RKO (cell line): ENCODE measurements at places on chromosomes 13 and 19.
A peak's percentile ranks its signal among the peaks of the same experiment; 100 is the strongest.

- no peak for DNase-seq
These were observed 38.1 kb downstream of the UCHL3 start for GRCh38 chr13:75587679-75588078.

DNA sequence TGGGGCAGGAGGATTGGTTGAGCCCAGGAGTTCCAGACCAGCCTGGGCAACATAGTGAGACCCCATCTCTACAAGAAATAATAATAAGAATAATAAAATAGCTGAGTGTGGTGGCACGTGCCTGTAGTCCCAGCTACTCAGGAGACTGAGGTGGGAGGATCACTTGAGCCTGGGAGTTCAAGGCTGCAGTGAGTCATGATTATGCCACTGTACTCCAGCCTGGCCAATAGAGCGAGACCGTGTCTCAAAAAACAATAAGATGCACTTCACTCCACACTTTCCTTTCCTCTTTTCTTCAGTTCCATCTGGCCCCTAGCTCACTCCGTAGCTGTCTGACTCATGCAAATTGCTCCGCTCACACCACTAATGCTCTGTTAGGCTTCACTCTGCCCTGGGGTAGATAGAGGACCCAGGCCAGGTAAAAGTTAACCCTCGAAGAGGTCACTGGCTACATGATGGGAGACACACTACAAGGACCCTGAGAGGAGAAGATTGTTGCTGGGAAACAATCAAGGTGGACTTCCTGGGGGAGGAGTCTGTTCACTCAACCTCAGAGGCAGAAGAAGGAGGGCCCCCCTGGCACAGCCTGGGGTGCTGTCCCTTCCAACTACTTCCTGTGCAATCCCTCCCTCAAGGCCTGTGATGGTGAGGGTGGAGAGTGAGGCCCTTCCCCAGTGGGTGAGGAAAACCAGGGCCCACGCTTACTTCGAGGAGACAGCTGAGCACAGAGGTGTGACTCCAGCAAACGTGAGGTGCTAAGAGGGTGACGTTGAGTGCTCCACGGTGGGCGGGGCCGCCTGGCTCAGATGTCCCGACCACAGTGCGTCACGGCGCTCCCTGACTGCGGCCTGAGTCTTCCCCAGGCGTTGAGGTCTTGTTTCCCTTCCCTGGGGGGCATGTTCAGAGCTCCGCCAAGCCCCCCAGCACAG, 8.8 kb upstream of the TNFSF9 start:
- DNase-seq, result no peak

DNA sequence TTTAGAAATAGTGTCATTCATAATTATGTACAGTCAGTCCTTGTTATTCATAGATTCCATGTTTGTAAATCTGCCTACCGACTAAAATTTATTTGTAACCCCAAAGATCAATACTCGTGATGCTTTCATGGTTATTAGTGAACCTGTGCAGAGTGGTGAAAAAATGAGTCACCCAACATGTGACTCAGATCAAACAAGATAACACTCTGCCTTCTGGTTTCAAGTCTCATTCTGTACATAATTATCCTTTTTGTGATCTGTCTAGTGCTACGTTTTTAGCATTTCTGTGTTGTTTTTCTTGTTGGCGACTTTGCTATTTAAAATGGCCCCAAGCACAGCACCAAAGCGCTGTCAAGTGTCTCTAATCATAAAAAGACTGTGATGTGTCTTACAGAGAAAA, 274.7 kb downstream of the SUCLA2 start:
- DNase-seq, result no peak

GRCh38 chr19:6196361-6196760, 60.9 kb downstream of the ACSBG2 start:
- DNase-seq, result no peak

DNA sequence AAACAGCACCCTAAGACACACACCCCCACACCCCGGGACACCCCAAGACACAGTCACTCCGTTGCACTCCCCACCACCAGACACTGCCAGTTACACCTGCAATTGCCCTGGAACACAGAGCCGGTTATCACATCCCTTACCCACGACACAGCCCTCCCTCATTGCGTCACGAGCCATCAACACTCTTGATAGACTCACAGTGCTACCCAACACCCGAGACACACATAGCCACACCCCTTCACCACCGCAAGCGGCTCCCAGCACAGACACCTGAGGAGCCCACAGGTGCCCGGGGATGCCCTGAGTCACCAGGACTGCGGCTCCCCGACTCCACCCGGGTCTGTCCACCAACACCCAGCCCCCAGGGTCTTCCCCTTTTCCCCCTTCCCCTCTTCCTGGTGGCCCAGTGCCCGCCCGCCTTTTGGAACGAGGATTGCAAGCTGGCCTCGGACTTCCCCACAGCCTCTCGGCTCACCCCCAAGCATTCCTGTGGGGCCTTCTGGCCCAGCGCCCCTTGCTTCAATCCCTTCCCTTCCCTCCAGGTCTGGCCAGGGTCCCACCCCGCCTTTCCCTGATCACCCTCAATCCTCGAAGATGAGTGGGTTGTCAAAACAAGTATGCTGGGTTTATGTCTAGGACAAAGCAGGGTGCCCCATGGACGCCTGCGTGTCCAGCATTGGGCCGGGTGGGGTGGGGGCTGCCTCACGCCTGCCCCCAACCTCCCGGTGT, 1.7 kb upstream of the PTGER1 start:
- no peak for DNase-seq

DNA sequence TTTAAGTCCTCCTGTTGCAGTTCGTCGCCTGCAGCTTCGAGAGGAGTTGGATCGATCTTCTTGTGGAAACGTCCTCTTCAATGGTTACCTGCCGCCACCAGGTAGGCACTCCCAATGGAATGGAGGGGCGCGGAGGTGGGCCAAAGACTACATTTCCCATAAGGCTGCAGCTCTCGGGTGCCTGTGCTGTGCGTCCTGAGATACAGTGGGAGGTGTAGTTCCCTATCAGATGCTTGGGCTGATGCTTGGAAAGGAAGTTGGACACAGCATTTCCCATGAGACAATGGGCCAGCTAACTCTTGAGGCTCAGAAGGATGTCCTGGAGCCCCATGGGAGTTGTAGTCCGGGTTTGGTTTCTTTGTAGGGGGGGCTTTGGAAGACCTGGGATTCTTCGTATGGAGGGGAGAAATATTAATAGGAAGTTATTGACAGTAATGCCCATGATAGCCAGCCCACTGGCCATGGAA, 1.8 kb downstream of the SHKBP1 start:
- peak; percentile 82 for DNase-seq

GRCh38 chr13:29886446-29886845, 36.0 kb upstream of the UBL3 start:
- DNase-seq, result no peak

- no peak for DNase-seq
These were observed 449.9 kb downstream of the HS6ST3 start for GRCh38 chr13:96539791-96540190.
